Motor neuron (in vitro differentiated cells): ENCODE measurements at places on chromosomes 6 and 20. TPM values are rescaled to one million over a fixed set of nuclear protein-coding genes. Genes with fewer than 3 reads are reported as not detected.
A peak's percentile ranks its signal among the peaks of the same experiment; 100 is the strongest.

- no peak for ATAC-seq
These were observed 243.9 kb upstream of the TENT5A start for GRCh38 chr6:81996414-81996813.

GRCh38 chr20:62219101-62219991 is 732 bp downstream of the HRH3 start:
- peak; percentile 57 for ATAC-seq

DUSP15 gene
- total RNA-seq = 17.8 and 24.2 TPM in 2 replicates

DNA sequence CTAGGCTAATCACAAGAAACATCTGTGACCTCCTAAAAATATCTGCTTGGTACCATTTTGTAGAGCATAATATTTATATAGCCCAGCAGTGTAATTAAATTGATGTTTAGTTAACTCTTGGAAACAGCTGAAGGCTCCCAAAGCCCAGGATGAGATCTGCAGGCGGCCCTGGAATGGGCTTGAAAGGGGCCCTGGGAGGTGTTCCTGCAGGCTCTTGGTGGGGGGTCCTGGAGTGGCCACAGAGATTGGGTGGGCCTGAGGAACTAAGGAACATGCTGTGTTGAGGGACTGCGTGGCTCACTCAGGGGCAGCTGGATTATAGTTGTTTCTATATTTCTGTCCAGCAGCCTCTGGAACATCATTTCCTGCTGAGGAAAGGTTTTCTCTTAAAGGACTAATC is 9.2 kb downstream of the SCP2D1 start:
- no peak for ATAC-seq

GRCh38 chr20:17437251-17437650 is 93.9 kb downstream of the BFSP1 start:
- ATAC-seq = no peak

DNA sequence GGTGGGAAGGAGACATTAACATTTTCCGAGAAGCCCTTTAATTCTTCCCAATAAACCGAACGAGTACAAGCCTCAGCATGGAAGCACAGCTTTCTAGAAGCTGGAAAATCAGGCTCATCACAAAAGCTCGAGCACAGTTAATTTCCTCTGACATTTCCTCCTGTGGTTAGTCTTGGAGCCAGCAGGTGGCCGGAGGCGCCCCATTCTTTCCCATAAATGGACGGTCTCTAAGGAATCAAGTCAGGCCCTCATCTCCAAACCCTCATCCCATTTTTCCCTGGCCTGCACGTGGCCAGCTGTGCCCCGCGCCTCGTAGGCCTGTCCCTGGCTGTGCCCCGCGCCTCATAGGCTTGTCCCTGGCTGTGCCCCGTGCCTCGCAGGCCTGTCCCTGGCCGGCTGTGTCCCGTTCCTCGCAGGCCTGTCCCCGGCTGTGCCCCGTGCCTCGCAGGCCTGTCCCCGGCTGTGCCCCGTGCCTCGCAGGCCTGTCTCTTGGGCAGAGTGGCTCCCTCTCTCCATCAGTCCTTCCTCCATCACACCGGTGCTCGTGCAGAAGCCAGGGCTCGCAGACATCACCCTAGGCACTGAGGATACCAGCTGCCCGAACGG is 19.7 kb upstream of the NTSR1 start:
- no peak for ATAC-seq

ABHD16A gene
- 42.5 and 44.6 TPM in 2 replicates for total RNA-seq

GRCh38 chr20:50017576-50018248 is 34.9 kb downstream of the SNAI1 start:
- no peak for ATAC-seq

GRCh38 chr20:57991211-57991881 is 237.1 kb downstream of the ANKRD60 start:
- peak; percentile 66 for ATAC-seq

GRCh38 chr6:36198986-36199385 is 2.4 kb downstream of the BRPF3 start:
- no peak for ATAC-seq

- ATAC-seq = peak; percentile 39
These were observed 19.5 kb downstream of the LYRM4 start for GRCh38 chr6:5241252-5241651.

CST5 gene
- total RNA-seq = not detected in 2 replicates

DNA sequence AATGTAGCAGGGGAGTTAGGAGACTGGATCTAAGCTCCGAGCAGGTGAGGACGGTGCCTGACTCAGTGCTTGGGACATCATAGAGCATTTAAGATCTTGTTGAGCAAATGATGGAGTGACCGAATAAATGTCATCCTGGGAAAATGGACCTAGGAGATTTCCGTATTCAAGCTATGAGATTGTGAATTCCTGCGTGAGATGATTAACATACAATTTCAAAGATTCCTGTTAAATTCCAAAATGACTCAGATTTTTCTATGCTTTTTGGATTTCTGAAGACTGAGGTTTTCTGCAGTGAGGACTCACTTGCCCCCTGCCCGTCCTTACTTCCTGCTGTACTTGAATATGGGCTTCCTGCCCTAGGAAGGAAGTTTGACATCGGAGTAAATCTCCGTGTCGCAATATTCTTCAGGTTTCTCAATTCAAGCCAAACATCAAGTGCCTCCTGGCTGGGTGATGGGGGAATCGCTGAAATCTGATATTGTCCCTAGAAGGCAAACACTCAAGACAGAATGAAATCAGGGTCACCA is 5.2 kb downstream of the SYTL3 start:
- no peak for ATAC-seq

DNA sequence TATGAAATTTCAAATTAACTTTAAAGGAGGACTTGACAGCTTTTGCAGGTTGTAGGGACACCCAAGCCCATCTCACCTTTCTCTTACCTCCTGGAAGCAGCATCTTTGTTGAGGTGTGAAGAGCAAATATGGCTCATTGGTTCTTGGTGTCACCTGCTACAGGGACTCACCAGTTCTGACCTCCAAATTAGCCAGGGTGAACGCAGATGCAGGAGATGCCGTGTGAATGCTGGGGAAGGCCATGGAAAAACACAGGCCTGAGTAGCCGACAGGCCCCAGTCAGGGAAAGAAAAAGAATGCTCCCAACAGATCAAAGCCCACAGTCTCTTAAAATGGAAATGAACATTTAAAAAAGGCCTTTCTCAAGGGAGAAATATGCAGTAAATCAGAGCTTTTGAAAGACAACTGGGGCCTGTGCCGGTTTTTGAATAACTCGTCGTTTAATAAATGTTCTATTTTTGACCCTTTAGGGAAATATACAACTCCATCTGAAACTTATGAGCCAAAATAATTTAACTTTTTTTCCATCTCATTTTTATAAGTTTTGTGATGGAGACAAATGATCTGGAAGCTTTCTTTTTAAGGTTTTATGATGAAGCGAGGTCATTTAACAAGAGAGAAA is 167.5 kb downstream of the CD83 start:
- ATAC-seq = no peak

PHACTR1 gene
- total RNA-seq = 7.2 and 7.5 TPM in 2 replicates

DNA sequence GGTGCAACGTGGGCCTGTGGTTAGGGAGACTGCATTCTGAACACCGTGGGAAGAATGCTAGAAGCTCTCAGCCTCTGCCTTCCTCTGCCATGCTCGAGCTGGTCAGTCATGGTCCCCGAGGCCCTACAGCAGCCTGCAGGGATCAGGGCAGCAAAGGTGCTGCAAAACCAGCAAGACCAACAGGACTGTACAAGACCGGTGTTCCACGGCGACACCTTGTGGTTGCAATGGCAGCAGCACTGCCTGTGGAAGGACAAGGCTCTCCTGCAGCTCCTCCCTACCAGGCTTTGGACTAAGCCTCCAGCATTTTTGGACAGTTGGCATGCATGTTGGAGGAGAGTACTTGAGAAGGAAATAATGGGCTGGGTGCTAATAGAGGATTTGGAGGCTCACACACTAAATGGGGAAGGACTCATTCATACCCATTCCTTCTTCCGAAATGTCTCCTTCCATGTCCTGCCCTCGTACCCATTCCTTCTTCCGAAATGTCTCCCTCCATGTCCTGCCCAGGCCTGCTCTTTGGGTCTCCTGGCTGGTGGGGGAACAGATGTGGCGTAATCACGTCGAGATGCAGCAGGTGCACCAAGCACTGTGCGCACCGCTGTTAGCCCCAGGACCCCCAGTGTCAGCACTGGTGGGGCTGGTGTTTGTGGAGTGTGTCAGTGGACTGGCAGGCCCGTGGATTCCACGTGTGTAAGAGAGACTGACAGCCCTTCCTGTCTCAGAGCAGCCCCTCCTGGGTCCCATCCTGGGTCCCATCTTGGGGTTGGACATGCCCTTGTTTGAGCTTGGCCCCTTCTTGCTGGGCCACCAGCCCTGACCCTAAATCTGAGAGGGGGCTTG is 18.6 kb upstream of the MYT1 start:
- no peak for ATAC-seq

GRCh38 chr6:157291356-157291755 is 32.0 kb downstream of the TMEM242 start:
- ATAC-seq = no peak

TPX2 gene
- 1.1 and 1.6 TPM in 2 replicates for total RNA-seq

- no peak for ATAC-seq
These were observed 33.8 kb upstream of the AIG1 start for GRCh38 chr6:143026696-143027449.

DNA sequence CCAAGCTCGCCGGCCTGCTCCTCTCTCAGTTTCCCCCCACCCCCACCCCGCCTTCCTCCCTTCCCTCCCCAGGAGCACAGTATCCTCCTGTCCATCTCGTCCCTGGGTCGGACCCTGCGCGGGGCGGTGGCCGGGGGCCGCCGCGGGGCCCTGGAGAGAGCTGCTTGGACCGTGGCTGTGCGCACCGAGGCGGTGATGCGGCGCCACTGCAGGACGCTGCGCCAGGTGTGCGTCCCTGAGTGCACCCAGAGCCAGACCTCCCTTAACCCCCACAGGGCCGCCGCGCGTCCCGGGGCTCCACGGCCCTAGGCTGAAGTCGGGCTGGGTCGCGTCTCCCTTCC is 2.2 kb downstream of the C20orf204 start:
- ATAC-seq = peak; percentile 6

AVP gene
- not detected in 2 replicates for total RNA-seq

DNA sequence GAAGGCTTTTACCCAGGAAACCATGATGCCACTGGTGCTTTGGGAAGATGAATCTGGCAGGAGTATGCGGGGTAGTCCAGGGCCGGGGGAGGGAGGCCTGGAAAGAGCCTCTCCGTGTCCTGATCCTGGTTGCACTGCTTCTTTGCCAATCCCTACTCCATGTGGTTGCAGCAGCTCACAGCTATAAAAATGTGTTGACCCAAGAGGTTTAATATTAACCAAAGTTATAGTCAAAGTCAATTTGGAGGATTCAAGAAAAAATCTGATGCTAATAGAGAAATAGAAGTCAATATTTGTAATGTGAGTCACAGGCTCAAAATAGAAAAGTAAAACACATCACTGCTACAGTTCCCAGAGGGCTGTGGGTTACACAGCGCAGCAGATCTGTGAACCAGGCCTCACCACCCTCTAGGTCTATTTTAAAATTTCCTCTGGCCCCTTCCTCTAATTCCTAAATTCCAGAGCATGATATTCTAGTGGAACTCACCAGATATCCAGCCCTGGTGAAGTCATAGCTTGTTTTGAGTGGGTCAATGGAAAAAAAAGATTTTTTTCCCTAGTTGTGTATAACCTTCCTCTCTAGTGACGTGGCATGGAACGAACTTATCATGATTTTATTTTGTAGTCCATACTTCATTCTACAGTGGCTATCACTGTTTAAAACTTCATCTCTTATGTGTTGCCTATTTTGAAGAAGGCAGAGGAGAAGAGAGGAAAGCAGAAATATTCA is 63.2 kb upstream of the BMP2 start:
- no peak for ATAC-seq

- ATAC-seq = peak; percentile 66
These were observed 551 bp downstream of the TREML2 start for GRCh38 chr6:41200296-41200900.

- no peak for ATAC-seq
These were observed 108.2 kb downstream of the CDH26 start for GRCh38 chr20:60066438-60066823.

- no peak for ATAC-seq
These were observed 2.8 kb upstream of the FANCE start for GRCh38 chr6:35449287-35449881.

- ATAC-seq = peak; percentile 42
These were observed 249.2 kb upstream of the RREB1 start for GRCh38 chr6:6858533-6858982.

HMGCLL1 gene
- 5.4 and 6.2 TPM in 2 replicates for total RNA-seq

GRCh38 chr6:25882051-25882496 is 8.0 kb upstream of the SLC17A3 start:
- no peak for ATAC-seq

- peak; percentile 9 for ATAC-seq
These were observed 77.4 kb downstream of the TTLL2 start for GRCh38 chr6:167402195-167402686.

CASS4 gene
- total RNA-seq = 0.10 and 0.11 TPM in 2 replicates

MCHR2 gene
- not detected in 2 replicates for total RNA-seq

DNA sequence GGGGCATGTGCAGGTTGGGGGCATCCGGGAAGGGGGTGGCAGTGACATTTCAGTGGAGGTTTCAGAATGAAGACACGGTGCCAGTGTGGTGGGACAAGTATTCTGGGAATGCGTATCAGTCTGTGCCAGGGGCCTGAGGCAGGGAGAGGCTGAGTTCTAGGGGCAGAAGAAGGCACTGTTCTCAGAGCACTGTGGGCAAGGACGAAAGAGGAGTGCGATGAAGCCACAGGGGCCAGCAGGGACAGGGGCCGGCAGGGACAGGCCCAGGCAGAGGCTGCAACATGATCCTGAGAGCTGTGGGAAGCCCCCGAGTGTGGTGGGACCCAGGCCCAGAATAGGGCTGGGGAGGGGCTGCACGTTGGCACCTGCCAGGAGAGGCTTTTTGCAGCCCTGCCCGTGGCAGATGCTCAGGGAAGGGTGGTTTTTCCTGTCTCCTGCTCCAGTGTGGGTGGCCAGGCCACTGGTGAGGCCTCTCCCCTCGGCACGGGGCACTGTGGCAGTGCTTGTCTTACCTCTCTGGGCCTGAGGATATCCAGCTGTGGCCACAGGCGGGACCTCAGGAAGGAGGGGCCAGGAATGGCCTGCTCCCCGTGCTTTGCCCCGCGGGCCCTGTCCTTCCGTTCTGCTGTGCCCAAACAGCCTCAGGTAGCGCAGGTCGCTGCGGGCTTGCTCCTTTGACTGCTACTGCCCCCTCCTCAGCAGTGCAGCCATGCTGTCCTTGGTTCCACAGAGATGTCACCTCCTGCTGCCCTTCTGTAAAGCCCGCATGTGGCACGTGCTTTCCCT is 10.0 kb downstream of the ENTPD6 start:
- no peak for ATAC-seq

DNA sequence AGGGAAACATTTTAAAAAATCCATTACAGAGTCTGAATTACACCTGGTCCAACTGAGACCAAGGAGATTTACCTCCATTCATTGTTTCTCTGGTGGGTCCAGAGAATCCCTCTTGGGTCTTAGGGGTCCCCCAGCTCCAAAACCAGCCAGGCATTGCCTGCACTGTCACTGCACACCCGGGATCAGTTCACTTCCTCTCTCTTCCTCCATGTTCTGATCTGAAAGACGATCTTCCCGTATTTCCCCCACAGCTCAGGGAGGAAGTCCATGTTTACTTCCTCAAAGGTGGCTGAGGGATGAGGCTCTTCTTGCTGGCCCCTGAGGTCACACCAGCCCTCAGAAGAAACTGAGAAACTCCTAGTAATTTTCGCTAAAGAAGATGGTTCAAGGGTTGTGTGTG is 159.7 kb downstream of the BMP7 start:
- ATAC-seq = no peak

MLN gene
- total RNA-seq = not detected in 2 replicates

VSTM2L gene
- total RNA-seq = 1.3 and 3.3 TPM in 2 replicates

B3GAT2 gene
- total RNA-seq = 12.2 and 13.3 TPM in 2 replicates
